ENCODE measurements at places on chromosomes 13 and 19.

- DNase-seq, result no peak
These were observed 376.4 kb downstream of the FGF9 start for GRCh38 chr13:22047082-22047784.

DNA sequence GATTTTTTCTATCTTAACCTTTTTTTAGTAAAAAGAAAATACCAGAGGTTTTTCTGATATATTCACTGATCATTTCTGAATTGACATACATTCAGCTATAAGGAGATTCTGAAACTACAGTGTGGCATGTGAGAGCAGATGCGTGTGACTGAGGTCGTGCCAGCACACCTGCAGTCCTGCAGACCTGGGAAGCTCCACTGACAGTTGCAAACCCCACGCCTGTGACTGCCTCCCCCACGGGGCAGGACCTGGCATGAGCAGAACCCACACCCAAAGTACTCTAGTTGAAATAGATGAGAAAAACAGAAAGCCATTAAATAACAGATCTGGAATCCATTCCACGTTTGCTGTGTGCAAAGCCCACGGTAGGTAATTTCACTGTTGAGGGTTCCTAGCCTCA lies 80.7 kb downstream of the TEX29 start:
- no peak for DNase-seq

DNA sequence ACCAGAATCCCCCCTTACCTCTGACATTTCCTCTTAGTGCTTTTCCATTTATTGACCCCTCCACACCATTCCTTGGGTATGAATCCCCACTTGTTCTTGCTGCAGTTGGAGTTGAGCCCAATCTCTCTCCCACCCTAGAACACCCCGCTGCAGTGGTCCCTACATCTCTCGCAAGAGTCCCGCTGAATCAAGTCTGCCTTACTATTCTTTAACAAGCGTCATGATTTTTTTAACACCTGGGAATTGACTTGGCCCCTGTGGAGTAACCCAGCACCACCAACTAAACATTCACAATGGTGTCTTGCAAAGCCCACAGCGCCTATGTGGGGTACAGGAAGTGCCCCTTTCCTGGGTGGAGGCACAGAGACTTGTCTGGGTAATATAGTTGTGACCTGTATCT lies 13.2 kb upstream of the ZNF599 start:
- no peak for DNase-seq

GRCh38 chr19:35292421-35293362 lies 731 bp downstream of the MAG start:
- DNase-seq, result no peak

GRCh38 chr13:39822437-39822836 lies 167.0 kb downstream of the COG6 start:
- DNase-seq, result no peak

Measured in D721Med (cell line).